ENCODE measurements at places on chromosomes 7 and 10.
A peak's percentile ranks its signal among the peaks of the same experiment; 100 is the strongest.

DNA sequence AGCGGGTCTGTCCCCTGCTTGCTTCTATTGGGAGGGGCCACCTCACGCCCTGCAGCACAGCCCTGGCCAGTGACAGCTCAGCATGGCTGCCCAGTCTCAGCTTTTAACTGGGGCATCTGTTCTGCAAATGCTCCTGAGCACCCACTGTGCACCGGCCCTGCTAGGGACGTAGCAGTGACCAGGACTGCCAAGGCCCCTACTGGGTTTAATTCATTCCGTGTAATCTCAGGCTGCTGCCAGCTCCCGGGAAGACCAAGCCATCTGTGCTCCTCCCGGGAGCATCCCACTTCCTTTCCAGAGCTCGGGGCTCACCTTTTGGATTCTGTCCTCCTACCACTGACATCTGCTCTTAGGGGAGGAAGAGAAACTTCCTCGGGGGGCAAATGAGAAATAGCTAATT, 85.2 kb downstream of the ADARB2 start:
- no peak for DNase-seq

GRCh38 chr10:36493516-36493880, 631.9 kb upstream of the ANKRD30A start:
- DNase-seq, result peak; percentile 31

- peak; percentile 68 for DNase-seq
These were observed 713 bp downstream of the LOXL4 start for GRCh38 chr10:98267069-98267893.

DNA sequence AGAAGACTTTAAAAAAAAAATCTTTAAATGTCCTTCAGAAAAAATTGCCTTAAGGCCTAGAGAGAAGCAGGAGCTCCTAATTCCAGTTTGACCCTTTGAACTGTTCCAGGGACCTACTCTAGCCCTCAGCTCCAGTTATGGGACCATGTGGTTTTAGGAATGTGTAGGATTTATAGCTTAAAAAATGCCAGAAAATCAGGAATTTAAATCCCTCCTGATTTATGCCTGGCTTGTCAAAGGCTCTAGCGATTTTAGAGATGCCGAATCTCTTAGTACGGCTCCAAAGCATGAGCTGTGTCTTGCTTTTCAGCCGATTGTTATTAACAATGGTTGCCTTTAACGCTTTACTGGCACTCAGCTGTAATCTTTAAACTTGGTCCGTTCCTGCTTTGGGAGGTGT, 130.6 kb upstream of the NPVF start:
- no peak for DNase-seq

DNA sequence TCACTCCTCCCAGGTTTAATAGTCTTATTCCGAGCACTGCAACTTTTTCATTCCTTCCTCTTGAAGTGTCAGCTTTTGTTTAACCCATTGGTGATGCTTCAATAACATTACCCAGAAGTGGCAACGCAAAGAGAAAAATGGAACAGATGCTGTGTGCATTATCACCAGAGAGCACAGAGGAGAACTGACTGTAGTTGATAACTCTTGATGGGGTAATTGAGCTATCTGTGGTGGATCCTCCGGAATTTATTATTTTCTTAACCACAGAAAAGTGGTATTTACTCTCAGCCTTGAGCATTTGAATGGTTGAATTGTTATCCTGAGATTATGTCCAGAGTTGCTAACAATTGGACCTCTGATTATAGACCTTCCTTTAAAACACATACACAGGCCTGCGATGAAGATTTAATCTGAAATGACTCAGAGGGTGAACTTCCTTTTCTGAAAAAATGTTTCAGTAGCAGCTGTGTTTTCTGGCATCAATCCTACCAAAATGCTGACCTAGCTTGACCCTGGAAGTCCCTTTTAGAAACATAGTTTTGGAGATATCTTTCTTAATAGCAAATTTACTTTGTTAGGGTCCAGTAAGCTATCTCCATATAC, 1584.4 kb upstream of the LRRTM3 start:
- no peak for DNase-seq

DNA sequence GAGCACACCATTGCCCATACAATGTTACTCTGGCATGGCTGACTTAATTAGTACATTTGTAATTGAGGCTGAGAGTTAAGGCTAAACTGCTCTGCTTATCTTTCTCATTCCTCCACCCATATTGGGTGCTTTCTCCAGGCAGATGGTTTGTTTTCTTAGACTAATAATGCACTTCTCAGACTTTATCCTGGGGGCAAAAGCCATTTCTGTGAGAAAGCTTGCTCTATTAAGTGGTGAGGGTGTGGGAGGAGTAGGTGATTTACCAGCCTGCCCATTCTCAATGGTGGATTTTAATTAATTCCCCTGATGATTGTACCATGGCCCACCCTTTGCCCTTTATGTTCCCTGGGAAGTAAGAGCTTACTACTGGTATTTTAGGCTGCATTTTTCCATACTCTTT, 174.8 kb downstream of the FOXP2 start:
- DNase-seq, result no peak

- DNase-seq, result no peak
These were observed 4.6 kb downstream of the LFNG start for GRCh38 chr7:2523941-2524807.

GRCh38 chr10:36256166-36256565, 614.1 kb upstream of the FZD8 start:
- no peak for DNase-seq

GRCh38 chr7:116804471-116804870, 57.9 kb upstream of the CAPZA2 start:
- no peak for DNase-seq

GRCh38 chr7:22969010-22969431, 44.9 kb downstream of the HYCC1 start:
- no peak for DNase-seq

DNA sequence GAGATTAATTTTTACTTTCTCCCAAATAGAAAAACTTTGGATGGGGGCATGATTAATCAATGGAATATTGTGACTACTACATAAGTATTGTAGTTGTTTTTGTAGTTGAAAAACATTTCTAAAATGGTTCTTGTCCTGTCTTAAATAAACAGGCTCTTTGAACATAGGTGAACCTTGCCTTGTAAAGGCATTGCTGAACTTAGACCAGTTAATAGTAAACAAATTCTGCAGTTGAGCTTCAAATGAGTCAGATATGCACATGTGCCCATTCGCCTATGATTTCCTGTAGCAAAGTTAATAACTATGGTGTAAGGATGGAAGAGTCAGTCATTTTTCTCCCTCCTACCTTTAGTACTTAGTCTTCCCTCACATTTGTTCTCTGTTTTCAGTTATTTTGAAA, 22.6 kb downstream of the CUTC start:
- DNase-seq, result no peak

- no peak for DNase-seq
These were observed 25.1 kb upstream of the ELOVL3 start for GRCh38 chr10:102200751-102201640.

DNA sequence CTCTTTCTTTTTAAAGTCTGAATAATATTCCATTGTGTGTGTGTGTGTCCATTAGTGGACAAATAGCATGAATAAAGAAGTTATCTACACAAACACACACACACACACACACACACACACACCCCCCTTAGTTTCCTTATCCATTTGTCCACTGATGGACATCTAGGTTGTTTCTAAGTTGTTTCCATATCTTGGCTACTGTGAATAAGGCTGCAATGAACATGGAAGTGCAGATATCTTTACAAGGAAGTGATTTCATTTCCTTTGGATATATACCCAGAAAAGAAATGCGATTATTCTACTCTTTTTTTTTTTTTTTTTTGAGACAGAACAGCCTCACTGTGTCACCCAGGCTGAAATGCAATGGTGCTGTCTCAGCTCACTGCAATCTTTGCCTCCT, 113.5 kb downstream of the MBL2 start:
- DNase-seq, result no peak

GRCh38 chr10:95221124-95221523, 27.1 kb downstream of the ACSM6 start:
- no peak for DNase-seq

DNA sequence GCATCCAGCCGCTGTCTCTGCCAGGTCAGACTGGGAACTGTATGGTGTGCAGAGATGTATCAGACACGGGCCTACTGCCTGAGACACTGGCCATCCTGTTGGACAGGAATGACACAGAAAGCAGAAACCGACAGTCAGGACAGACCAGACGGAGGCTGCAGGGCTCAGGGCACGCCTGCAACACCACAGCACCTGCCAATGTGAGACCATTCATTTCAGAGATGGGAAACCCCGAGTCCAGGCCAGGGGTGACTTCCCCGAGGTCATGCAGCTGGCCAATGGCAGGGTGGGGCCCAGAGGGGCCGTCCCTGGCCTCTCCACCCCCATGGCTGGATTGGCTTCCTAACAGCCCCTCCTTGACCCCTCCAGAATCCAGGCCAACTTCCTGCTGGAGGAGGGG, 34.7 kb downstream of the GRID1 start:
- DNase-seq, result no peak

DNA sequence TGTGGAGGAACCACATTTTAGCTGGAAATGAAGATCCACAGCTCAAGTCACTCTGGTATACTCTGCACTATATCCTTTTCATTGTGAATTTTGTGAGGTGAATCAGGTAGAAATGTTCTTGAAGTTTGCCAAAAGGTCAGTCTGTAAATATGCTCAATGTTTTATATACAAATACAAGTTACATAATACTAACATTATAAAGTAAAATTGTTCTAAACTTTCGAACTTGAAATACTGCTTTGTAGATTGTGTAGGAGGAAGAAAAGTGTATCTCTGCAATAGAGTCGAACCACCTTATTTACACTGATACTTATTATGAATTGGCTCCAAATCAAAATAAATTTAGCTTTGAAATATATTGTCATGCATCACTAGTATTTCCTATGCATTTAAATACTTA, 7.0 kb downstream of the MIOS start:
- DNase-seq, result no peak

DNA sequence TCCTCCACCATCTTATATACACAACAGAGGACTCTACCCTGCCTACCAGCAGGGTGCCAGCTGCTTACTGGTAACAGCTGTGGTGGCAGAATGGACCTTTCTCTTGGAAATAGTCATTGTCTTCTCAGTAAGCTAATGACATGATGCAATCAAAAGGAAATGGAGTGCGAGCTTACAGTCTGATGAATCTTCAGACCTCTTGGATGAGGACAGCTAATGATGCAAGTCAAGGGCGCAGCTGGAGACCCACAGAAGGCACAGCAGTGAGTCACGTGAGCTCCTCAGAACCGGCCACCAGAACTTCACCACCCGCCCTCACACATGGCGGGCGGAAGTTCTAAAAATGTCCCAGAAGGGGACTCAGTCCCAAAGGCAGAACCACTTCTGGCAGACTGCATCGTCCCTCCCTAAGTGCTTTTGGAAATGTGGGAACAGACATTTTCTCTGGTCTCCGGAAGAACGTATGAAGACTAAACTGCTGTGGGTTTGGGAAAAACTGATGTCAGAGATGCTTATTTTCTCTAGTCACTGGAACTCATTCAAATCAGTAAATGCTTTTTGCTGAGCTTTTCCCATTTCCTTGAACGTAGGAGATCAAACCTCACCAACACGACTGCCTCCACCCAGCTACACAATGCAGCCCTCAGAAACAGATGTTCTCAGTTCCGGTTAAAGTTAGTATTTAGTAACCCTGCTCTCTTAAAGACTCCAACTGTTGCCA, 96.4 kb downstream of the FAS start:
- DNase-seq, result peak; percentile 67

DNA sequence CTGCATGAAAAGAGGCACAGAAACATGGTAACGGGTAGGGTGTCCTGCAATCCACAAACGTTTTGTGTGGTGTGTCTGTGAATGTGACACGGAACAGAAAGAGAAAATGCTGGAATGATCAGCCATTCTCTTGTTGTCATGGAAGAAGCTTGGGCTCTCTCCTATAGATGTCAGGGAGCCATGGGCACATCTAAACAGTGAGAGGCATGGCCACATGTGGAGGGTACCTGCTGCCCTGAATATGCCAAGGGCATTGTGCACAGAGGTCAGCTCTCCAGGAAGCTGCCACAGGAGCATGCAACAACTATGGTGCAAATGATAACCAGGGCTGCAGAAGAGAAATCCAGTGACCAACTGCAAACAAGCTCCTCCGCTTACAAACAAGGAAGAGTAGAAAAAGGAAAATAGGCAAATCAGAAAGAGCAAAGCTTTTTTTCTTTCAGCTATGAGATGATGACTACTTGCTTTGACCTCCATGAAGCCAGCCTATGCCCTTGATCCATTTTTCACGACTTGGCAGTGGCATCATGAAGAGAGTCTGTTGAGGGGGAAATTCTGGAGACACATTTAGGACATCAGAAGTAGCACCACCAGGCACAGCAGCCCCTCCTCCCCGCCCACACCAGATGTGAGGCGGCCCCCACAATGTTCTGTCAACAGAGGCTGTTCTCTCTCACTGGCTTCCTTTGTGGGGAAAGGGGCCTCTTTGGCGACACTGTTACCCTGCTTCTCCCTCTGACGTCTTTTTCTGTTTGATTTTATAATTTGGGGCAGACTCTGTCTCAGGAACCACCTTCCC, 4.8 kb upstream of the PDE1C start:
- DNase-seq, result no peak

- peak; percentile 84 for DNase-seq
These were observed 3.2 kb downstream of the PARP12 start for GRCh38 chr7:140059273-140060242.

DNA sequence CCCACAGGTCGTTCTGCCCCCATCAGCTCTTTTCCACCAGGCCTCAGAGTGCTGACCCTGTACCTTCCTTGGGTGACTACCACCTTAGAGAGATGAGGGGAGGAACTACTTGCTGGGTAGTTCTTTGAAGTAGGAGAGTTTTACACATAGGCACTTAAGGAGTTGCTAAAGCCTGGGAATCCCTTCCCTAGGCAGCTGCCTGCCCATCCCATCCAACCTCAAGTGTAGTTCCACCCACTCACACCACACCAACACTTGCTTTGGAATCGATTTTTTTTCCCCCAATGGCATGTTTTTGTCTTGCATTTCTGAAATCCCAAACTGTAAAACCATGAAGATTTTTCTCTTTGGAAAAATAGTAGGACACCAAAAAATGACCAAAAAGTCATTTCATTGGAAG, 47.7 kb downstream of the FBXW4 start:
- no peak for DNase-seq

DNA sequence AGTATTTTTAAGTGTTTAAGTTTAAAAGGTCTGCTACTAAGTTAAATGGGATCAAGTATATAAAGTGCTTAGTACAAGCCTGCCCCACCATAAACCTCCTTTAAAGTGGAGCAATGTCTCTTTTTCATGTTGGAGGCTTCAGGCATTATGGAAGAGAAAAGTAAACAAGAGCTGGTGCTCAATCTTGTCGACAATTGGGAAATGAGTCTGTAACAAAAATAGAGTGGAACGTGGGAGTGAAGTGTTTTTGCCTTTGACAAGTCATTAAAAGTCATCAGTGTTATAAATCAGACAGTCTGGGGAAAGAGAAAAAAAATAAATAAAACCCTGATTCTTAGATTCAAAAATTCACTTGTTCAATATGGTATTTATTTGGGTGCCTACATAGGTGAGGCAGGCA, 44.7 kb downstream of the DNAJC12 start:
- no peak for DNase-seq

DNA sequence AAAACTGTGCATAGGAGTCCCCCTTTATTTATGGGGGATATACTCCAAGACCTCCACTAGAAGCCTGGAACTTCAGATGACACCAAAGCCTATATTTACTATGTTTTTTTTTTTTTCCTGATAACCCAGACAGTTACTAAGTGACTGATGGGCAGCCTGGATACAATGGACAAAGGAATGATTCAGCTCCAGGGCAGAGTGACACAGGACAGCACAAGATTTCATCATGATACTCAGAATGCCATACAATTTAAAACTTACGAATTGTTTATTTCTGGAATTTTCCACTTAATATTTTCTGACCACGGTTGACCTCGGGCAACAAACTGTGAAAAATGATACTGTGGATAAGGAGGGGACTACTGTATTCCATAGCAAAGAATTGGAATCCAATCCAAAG, 843.6 kb downstream of the PCDH15 start:
- no peak for DNase-seq

All from AG08396 (cell line).